ENCODE measurements at places on chromosomes 1 and 21.

- DNase-seq: peak; percentile 66
Measured at GRCh38 chr1:115411371-115412063, 73.5 kb upstream of the NGF start.

DNA sequence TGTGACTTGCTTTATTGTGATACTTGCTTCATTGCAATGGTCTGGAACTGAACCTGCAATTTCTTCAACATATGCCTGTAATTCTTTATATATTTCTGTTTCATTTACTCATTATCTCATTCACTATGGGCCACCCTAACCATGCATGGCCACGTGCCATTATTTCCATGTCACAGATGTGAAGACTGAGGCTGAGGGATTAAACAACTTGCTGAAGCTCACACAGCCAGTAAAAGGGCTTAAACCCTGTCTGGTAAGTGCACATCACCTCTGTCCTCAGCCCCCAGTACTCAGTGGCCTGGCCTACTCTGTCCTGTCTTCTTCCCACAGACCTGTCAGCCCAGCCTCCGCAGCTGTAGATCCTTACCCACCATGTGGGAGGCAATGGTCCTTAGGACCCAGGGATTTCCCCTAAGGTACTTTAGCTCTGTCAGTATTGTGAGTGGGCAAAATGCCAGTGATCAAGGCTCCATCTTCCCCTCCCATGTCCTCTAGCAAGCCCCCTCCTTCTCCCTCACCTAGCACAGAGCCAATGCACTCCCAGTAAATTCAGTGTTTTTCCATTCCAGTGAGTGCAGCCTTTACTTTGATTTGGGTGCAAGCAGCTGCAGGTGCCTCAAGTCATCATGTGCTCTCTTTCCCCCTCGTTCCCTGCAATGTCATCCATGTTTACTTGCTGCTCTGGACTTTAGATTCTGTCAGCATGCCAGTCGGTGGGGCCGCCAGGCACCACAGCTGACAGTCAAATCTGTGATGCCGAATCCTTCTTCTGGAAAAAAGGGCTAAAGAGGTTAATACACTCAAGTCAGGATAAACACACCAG, 228.2 kb upstream of the PROX1 start:
- DNase-seq: no peak

DNA sequence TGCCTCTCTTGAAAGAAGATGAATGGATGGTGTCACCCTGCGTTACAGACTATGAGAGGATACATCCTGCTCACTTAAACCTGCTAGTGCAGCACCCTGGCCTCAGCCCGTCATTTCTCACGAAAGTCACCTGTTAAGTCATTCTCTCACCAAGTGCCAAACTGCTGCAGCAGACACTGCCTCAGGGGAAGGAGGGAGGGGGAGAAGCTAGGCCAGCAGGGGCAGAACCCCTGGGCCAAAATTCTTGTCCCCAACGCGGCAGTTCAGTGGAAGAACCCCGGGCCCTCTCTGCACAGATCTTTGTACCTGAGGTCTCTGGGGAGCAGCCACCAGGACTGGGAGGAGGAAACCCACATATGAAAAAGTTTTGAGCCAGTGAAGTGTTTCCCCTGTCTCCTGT, 37.6 kb downstream of the SYT6 start:
- DNase-seq: no peak

DNA sequence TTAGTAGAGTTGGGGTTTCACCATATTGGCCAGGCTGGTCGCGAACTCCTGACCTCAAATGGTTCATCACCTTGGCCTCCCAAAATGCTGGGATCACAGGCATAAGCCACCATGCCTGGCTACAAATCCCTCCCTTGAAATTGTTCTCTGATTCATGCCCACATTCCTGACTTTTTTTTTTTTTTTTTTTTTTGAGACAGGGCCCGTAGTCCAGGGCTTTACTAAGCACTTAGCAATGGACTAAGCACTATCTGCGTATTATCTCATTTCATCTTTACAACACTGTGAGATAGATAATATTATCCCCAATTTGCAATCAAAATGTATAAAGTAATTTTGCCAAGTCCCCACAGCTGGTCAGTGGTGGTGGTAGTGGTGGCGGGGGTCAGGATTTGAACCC, 58.9 kb downstream of the VWA5B1 start:
- no peak for DNase-seq

DNA sequence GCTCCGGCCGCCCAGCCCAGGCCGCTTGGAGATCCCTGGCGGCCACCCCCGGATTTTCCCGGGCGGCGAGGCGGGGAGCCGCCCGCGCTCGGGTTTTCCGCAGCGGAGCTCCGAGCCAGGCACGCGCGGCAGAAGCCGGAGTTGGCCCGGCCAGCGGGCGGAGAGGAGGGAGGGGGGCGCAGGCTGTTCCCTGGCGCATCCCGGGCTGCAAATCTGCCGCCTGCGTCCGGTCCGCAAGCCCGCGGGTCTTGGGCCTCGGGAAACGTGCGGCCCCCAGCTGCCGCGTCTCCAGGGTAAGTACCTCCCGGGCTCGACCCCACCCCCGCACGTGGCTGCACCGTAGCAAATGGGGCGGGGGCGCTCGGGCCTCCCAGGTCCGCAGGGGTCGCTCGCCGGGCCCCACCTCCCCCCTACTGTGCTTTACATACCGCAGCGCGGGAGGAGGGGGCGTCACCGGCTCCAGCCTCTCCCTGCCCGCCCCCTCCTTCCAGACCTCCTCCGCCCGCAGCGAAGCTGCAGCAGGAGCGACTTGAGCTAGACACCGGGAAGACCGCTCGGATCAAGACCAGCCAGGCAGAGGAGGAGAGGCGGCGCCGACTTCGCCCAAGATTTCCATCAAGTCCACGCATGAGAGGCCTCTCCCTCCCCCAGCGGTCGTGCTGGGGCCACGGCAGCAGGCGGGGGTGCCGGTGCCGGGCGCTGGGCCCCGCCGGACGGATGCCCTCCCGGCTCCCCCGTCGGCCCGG, 1.6 kb downstream of the TMEM200B start:
- peak; percentile 25 for DNase-seq
